ENCODE measurements at places on chromosomes 2 and 18. TPM values are rescaled to one million over a fixed set of nuclear protein-coding genes. Genes with fewer than 3 reads are reported as not detected.

The POMC gene
- total RNA-seq: 6.0 TPM

The CNDP1 gene
- 1.1 TPM for total RNA-seq

The CENPA gene
- 0.66 TPM for total RNA-seq

The REG1B gene
- not detected for total RNA-seq

The GAREM2 gene
- 0.75 TPM for total RNA-seq

The SERPINB2 gene
- 0.51 TPM for total RNA-seq

The RTP5 gene
- 0.33 TPM for total RNA-seq

The FBXO48 gene
- total RNA-seq: 1.7 TPM

The GALR1 gene
- 0.22 TPM for total RNA-seq

The LBX2 gene
- total RNA-seq: 2.9 TPM

The RAPGEF4 gene
- 13.0 TPM for total RNA-seq

The GPAT2 gene
- total RNA-seq: 1.5 TPM

The EVX2 gene
- 0.16 TPM for total RNA-seq

The DYNAP gene
- total RNA-seq: not detected

The PSMD14 gene
- 73.5 TPM for total RNA-seq

The RAX gene
- total RNA-seq: not detected

The CROCC2 gene
- total RNA-seq: not detected

The UGT1A4 gene
- total RNA-seq: not detected

The NEUROD1 gene
- not detected for total RNA-seq

The ITGA4 gene
- total RNA-seq: 10.9 TPM

The ELOA2 gene
- total RNA-seq: not detected

The ASB18 gene
- total RNA-seq: not detected

All from subcutaneous adipose tissue (tissue), 4 donors.